ENCODE measurements at places on chromosomes 16 and 17.

- DNase-seq, result no peak
Measured at GRCh38 chr16:61590577-61590976, 445.7 kb downstream of the CDH8 start.

DNA sequence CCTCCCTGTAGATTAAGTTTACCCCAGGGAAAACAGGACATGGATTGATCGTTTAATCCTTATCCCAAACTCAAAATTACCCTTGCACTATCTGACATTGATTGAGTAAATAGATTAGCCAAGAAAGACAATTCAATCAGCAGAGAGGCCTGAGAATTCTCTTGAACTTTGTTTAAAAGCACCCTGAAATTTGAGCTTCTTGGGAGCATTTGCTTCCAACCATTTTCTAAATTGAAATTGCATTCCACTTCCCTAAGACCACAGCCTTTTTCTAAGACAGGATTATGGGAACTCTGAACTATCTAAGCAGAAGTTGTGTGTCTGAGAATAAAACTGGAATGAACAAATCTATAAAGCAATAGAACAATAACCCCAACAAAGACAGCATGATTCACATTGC lies 76.6 kb upstream of the TNRC6A start:
- no peak for DNase-seq

DNA sequence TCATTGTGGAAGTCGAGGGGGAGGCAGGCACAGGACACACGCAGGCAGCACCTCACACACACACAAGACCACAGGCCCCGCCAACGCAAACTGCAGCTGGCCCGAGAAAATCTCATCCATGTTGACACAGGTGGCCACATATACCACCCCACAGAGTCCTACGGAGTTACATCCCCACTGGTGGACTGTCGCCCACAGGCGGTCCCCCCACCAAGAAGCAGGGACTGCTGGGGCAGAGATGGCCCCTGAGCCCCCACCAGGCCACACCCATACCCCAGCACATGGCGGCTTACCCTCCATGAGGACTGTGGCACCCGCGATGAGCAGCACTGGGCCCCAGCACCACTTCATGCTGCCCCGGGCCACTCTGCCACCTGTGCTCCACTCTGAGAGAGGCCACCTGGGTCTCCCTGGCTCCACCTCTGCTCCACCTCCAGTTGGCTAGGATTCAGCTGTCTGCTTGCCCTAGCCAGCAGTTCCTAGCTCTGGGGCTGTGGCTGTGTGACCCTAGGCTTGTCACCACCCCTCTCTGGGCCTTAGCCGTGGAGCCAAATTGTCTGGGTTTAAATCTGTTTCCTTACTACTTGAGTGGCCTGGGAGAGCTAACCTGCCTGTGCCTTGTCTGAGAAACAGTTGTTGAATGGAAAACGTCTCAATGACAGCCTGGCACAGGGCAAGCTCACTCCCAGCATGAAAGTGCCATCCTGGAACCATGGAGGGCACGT lies at the start of gene PRSS53:
PRSS53 (minus strand) TSS at position 485 of the 725 bp plus-strand sequence; CDS start at position 351, 134 bp downstream.
- no peak for DNase-seq

DNA sequence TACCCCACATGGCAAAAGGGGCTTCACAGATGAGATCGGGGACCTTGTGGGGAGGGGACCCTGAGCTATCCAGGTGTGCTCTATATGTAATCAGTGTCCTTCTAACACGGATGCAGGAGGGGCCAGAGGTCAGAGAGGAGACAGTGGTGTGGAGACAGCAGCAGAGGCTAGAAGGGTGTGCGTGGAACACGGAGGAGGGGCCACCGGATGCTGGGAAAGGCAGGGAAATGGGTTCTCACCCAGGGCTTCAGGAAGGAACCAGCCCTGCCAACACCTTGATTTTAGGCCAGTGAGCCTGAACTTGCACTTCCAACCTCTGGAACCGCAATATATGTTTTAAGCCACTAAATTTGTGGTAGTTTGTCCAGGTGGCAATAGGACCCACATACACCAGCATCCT lies 4.6 kb upstream of the SLC38A8 start:
- DNase-seq, result no peak

DNA sequence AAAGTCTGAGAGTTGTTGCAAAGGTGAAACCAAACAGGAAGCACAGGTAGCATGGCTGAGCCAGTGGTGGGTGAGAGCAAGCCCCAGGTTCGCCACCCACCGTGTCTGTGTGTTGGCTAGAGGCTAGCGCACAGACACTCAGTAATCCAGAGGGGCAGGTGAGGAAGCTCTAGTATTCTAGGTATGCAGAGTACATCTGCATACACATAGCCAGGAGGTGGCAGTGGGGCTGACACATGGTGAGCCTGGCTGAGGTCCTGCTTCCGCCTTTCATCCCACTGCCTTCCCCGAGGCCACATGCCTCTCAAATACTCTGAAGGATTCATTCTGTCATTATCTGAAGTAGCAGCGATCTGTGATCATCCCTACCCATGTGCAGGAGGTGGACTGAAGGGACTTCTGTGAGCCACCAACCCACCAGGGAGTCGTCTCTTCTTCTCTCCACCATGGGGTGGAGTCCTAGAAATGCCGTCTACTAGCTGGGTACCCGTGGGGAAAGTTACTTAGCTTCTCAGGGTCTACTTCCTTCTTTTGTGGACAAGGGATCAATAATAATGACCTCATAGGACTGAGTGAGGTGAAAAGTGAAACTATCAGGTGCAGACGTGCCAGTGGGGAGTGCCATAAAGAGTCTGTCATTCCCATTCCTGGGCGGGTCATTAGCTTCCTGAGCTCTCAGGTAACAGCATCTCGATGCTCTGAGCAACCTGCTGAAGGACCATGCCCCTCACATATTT lies 36.0 kb upstream of the ICAM2 start:
- no peak for DNase-seq
